HTR-8/SVneo (cell line): ENCODE measurements at places on chromosomes 13 and 19.

- DNase-seq = no peak
Observed at GRCh38 chr19:10454267-10454666, 33.9 kb downstream of the PDE4A start.

- DNase-seq = no peak
Observed at GRCh38 chr19:28312269-28312668, 900.7 kb downstream of the UQCRFS1 start.

DNA sequence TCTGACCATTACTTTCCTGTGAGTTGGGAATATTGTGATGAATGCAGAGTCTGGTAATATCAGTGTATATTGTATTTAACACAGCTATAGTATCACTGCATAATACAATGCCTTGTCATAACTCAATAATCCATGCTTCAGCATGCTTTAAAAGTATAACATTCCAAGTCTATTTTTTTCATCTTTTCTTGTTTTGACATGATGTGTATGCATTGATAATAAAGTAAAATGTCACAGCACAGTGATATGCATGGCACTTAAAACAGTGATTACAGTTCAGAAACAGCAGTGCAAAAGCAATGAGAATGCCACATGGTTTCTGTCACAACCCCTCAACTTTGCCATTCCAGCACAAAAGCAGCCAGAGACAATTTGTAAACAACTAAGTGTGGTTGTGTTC is 17.8 kb downstream of the KATNAL1 start:
- no peak for DNase-seq

- DNase-seq = no peak
Observed at GRCh38 chr19:29086646-29087045, 126.3 kb downstream of the UQCRFS1 start.

DNA sequence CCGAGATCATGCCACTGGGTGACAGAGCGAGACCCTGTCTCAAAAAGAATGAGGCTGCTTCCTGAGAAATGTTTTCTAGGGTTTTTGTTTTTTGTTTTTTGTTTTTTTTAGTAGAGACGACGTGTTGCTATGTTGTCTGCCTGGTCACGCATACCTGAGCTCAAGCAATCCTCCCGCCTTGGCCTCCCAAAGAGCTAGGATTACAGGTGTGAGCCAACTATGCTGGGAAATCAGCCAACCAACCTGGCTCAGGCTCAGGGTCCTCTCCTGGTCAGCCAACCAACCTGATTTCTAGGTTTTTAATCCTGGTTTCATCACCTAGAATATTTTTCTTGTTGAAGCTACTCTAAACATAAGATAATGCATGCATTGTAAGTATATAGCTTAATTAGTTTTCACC is 7.8 kb downstream of the DHX34 start:
- no peak for DNase-seq

GRCh38 chr13:45368571-45368970 is 27.6 kb upstream of the TPT1 start:
- no peak for DNase-seq

- DNase-seq = peak; percentile 83
Observed at GRCh38 chr19:14006766-14007562, 844 bp upstream of the RFX1 start.

GRCh38 chr19:4594201-4594600 is 34.7 kb upstream of the SEMA6B start:
- no peak for DNase-seq

GRCh38 chr19:54626757-54627156 is 3.5 kb upstream of the LILRB1 start:
- no peak for DNase-seq

DNA sequence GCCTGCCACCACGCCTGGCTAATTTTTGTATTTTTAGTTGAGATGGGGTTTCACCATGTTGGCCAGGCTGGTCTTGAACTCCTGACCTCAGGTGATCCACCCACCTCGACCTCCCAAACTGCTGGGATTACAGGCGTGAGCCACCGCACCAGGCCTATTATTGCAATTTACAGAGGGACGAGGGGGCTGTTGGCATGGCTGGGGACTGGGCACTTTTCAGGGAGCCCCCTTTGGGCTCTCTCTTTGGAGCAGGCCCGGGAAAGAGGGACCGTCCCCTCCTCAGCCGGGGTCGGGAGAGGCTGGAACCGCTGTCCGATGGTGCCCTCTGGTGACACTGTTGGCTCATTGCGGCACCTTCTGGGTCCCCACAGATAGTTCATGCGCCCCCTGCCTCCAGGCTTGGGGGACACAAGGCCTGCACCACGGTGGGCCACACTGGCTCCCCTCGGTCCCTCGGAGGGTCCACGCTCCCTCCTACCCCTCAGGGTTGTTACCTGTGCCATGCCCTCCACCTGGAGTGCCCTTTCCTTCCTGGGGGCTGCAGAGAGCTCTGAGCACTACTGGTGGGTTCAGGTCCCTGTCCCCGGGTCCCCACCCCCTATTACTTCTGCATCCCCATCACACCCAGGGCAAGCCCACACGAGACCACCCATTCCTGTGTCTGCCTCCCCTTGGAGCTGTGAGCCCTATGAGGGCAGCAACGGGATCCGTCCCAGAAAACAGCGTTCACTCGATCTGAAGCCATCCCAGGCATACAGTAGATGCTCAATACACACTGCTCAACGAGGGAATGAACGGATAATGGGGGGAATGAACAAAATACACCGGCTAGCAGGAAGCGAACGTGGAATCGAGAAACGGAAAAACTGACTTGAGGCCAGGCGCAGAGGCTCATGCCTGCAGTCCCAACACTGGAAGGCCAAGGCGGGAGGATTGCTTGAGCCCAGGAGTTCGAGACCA is 12.5 kb downstream of the FEM1A start:
- DNase-seq = peak; percentile 57

- no peak for DNase-seq
Observed at GRCh38 chr13:113917594-113918371, 53.9 kb upstream of the GAS6 start.

GRCh38 chr19:39830406-39830805 is 3.6 kb downstream of the DYRK1B start:
- no peak for DNase-seq

DNA sequence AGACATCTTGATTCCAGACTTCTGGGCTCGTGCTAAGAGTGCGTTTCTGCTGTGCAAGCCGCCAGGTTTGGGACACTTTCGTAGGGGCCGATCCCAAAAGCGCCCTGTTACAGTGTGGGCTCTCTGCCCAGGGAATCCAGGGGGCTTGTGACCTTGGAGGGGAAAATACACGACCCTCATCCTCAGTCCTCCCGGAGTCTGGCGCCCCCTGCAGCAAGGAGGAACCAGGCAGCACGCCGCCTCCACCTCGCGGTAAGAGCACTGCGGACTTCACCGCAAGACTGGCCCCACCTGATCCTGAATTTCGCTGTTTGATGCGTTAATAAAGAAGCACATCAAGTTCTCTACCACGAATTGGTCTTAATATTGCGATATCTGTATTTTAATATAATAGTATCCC is 5.2 kb downstream of the POLRMT start:
- no peak for DNase-seq

GRCh38 chr13:44280456-44280855 is 93.2 kb upstream of the SERP2 start:
- DNase-seq = no peak

DNA sequence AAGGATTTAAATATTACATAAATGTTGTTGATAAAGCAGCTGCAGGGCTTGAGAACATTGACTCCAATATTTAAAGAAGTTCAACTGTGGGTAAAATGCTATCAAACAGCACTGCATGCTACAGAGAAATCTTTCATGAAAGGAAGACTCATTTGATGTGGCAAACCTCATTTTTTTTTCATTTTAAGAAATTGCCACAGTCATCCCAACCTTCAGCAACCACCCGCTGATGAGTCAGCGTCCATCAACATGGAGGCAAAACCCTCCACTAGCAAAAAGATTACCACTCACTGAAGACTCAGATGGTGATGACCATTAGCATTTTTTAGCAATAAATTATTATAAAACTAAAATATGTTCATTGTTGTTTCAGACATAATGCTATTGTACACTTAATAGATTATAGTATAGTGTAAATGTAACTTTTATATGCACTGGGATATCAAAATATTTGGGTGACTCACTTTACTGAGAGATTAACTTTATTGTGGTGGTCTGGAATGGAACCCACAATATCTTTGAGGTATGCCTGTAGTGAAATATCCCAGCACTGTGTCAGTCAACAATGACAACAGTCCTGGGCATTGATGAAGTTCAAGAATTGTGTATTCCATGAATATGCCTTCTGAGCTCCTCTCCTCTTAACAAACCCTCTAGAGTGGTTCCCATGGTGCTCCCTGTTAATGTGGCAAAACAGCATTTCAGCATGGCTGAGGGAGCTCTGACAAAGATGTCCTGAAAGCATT is 52.4 kb upstream of the SOX21 start:
- no peak for DNase-seq

- DNase-seq = no peak
Observed at GRCh38 chr19:4871711-4872110, 4.2 kb upstream of the PLIN3 start.

GRCh38 chr19:3606690-3607289 is at the start of gene TBXA2R:
TBXA2R (minus strand) TSS chr19:3606875; CDS start chr19:3600634, 6,241 bp downstream.
- peak; percentile 88 for DNase-seq

GRCh38 chr19:11046605-11047354 is 42.5 kb upstream of the LDLR start:
- no peak for DNase-seq

- DNase-seq = no peak
Observed at GRCh38 chr19:48244281-48244680, 11.4 kb downstream of the CARD8 start.

DNA sequence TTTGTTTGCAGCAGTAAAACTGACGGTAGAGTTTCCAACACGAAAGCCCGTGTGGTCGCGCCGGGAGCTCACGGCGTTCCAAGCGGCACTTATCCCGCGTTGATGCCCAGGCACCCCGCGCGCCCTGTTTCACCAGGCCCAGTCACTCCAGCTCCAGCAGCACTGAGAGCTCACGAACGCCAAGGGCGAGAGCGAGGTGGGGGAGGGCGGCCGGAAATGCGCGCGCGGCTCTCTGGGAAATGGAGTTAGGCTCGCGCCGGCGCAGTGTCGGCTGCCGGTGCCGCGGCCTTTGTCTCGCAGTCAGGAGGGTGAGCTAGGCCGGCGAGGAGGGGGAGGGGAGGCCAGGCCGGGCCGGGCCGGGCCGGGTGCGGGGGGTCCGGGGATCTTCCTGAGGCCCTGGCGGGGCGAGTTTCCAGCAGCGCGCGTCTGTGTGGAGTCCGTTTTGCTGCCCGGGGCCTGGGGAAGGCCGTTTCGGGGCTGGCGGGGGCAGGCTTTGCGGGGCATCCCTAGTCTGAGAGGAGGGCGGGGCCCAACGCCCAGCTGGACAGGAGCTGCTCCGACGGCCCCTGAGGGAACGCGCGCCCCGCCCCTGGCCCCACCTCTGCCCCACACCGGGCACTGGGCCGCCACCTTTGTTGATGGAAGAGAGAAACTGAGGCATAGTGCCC is at the start of gene ZNF135:
ZNF135 (plus strand) TSS at position 280 of the 668 bp plus-strand sequence. CDS start 721 bp downstream, outside the sequence.
- DNase-seq = peak; percentile 69

- DNase-seq = no peak
Observed at GRCh38 chr13:98609756-98610155, 32.8 kb upstream of the STK24 start.

GRCh38 chr13:45327253-45327955 is 13.6 kb downstream of the TPT1 start:
- no peak for DNase-seq

- no peak for DNase-seq
Observed at GRCh38 chr19:13400296-13400695, 106.0 kb downstream of the CACNA1A start.

DNA sequence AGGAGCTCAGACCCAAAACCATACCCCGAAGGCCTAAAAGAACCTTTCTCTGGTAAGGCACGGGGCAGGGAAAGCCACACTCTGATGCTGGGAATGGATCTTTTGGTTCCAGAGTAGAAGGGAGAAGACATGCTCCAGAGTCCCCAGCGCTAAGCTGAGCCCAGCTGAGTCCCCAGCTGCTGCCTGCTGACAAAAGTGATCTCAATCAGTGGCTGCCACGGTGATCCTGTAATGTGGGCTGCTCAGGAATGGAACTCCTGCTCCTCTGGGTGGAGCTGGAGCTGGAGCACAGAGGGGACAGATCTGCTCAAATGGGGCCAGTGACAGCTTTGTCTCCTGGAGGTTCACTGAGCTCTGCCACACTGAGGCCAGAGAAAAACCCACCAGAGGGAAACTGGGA is 70.5 kb downstream of the MLLT1 start:
- DNase-seq = no peak

- DNase-seq = no peak
Observed at GRCh38 chr13:95375706-95376105, 74.5 kb upstream of the ABCC4 start.

DNA sequence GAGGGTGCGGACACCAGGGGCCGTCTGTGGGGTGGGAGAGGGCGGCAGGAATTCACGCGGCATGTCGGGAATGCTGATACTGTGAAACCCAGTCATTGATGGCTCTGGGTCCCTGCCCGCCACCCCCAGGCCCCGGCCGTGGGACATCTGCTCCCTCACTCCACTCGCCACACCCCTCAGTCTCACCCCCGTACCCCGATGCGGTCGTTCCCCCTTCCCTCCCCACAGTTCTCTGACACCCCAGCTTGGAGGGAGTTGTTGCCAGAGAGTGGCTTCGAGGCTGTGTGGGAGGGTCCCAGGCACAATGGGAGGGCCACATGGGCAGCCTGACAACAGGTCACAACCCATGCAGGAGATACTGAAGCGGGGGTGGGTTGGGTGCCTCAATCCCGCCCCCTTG is 1.8 kb downstream of the MAG start:
- no peak for DNase-seq
